ENCODE measurements at places on chromosomes 4 and X. TPM values are rescaled to one million over a fixed set of nuclear protein-coding genes. Genes with fewer than 3 reads are reported as not detected.

Gene CDKL5
- total RNA-seq: 13.7 TPM

Gene FAM53A
- total RNA-seq: 1.6 TPM

Gene CLTRN
- total RNA-seq: 1.7 TPM

Gene PARM1
- total RNA-seq: 9.4 TPM

Gene CTAG2
- 0.87 TPM for total RNA-seq

Gene ERCC6L
- 21.2 TPM for total RNA-seq

Gene SPP1
- total RNA-seq: 43.1 TPM

Gene IBSP
- total RNA-seq: not detected

Gene GRK4
- 0.82 TPM for total RNA-seq

Gene MAGEC2
- total RNA-seq: not detected

Gene ADGRL3
- total RNA-seq: 15.2 TPM

Gene GAGE12H
- total RNA-seq: not detected

Gene CPEB2
- 2.4 TPM for total RNA-seq

Gene CABS1
- total RNA-seq: not detected

Data from GM23338 (cell line).